ENCODE measurements at places on chromosomes 12 and 14.
A peak's percentile ranks its signal among the peaks of the same experiment; 100 is the strongest.

GRCh38 chr12:65672441-65672840 lies 151.8 kb upstream of the HMGA2 start:
- no peak for DNase-seq

DNA sequence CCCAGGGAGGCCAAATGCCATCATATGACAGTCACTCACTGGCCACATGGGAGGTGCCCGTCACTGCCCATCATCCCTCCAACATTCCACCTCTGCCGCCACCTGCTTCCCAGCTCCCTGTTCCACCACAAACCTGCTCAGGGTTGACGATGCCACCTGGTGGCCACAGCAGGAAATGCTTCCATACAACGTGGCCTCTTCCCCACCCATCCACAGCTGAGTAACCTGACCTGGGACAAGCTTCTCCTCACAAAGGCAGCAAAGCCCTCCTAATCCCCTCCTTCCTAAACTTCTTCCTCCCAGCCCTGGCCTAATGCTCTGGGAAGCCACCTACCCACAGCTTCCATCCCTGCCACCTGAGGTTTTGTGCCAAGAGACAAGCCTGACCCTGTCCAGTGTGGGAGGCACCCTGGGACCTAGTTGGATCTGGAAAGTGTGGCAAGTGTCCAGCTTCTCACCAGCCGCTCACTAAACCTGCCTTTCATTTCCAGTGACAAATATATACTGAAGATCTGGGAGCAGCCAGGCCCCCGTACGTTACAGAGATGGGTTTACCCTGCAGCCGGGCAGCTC lies 4.3 kb downstream of the DEGS2 start:
- peak; percentile 46 for DNase-seq

- no peak for DNase-seq
Measured at GRCh38 chr14:70084226-70084625, 104.5 kb downstream of the SLC8A3 start.

DNA sequence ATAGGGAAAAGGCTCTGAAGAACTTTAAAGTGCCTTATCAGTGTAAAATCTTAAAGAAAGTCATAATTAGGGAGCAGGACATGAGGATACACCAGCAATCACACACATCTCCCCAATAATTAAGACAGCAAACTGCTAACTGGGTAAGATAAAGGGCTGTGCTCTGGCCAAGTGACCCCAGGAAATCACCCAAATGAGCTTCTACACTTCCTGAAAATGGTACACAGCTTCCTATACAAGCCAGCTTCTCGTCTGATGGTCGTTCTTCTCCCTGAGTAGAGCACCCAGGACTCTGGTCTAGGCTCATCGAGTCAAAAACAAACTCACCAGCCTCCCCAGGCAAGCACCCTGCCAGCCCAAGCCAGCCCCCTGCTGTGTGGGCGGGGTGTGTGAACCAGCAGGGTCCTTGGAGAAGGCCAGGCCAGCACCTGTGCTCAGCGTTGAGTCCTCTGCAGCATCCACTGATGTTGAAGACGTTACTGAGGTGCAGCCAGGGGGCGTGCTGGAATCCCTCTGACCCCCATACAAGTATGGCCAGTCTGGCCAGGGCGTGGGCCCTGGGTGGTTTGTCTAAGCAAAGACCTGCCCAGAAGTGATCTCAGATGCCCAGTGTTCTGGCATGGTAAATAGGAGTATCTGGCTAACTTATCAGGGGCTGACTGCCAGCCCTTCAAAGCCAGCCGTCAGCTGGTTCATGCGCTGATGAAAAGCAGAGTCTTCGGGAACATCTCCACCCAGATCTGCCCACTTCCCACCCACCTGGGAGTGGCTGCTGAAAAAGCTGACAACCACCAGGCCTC lies 41.4 kb downstream of the ACTN1 start:
- DNase-seq, result no peak

DNA sequence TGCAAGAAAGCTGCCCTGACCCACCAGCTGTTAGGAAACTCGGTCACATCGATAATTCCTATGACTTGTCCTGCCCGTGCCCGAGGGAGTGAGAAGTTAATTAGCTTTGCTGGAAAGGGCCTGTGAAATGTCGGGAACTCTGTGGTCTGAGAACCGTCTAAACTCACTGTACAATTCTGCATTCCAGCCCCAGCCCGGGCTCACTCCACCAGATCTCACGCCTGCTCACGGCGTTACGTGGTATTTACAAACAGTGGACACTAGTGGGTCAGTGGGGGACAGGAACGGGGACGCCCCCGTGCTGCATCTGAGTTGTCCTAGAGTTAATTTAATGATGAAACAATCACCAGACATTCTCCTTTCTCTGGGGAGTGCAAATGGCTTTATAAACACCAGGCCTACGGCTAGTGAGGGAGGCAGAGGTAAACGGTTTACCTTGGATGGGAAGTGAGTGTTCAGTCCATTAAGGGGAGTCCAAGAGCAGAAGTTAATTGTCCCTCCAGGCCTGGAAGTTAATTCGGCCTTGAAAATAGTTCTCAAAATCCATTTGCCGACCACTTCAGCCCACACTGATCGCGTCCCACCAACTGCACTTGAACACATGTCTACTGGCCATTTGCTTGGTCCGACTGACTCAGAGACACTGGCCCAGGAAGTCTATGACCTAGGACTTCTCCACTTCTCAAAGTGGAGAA lies 93.5 kb upstream of the MED13L start:
- DNase-seq, result no peak

- no peak for DNase-seq
Measured at GRCh38 chr14:87748558-87748957, 244.4 kb downstream of the GALC start.

- DNase-seq, result no peak
Measured at GRCh38 chr12:88870000-88870737, 289.9 kb upstream of the KITLG start.

GRCh38 chr12:39931231-39931630 lies 174.7 kb downstream of the SLC2A13 start:
- DNase-seq, result no peak

- DNase-seq, result no peak
Measured at GRCh38 chr12:103422746-103423515, 72.8 kb downstream of the C12orf42 start.

GRCh38 chr14:24259282-24260025 lies 3.5 kb downstream of the TGM1 start:
- no peak for DNase-seq

- no peak for DNase-seq
Measured at GRCh38 chr14:101078892-101079221, 175.3 kb upstream of the RTL1 start.

- peak; percentile 42 for DNase-seq
Measured at GRCh38 chr12:116319898-116320621, 42.6 kb upstream of the MED13L start.

DNA sequence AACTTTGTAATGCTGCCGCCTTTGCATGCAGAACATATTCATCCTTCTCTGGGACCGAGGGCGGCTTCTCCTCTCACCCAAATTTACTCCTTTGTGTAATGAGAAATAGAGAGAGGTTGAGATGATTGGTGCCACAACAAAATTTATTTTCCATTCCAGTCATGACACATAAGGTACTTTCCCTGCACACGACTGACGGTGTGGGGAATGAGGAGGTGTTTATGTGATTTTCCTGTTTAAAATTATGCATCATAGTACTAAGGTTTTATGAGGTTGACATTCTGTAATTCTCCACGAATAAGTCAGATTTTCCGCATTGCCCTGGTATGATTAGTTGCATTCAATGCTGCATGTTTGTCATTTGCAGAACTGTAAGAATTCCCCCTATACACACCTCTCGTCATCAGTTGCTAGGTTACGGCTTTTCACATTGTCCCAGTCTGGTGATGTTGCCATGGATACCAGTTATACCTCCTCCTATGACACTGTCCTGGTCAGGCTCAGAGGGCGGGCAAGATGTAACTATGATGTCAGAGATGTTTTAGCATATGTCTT lies 23.1 kb downstream of the BICDL1 start:
- no peak for DNase-seq

GRCh38 chr14:35993684-35993960 lies 167.5 kb downstream of the BRMS1L start:
- DNase-seq, result no peak

DNA sequence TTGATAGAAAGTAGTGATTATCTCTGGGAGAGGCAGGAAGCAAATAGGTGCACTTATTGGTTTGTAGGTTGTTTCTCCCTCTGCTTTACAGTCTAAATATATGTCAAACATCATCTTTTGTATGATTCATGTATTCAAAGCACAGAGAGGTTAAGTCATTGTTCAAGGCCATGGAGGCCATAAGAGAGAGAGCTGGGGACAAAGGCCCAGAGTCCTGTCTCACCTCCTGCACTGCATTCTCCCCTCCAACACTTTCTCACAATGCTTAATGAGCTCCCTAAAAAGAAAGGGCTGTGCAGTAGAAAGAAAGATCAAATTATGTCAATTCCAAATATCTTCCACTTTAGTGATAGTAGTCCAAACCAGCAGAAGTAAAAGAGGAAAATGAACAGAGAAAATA lies 180.4 kb upstream of the DIO3 start:
- DNase-seq, result no peak

- DNase-seq, result no peak
Measured at GRCh38 chr14:91947475-91948184, at the start of gene FBLN5. Gene FBLN5 (minus strand): TSS chr14:91947694. CDS start chr14:91947229, 465 bp downstream.

DNA sequence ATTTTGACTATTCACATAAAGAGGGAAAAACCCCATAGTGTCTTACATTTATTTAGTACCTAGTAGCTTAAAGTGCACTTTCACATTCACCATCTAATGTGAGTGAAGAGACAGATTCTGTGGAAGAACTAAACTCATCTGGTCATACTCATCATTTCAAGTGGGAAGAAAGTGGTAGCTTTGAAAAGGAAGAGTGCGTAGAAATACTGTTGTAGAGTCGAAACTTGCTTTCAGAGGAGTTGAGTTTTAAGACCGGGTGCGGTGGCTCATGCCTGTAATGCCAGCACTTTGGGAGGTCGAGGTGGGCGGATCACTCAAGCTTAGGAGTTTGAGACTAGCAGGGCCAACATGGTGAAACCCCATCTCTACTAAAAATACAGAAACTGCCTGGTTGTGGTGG lies 222.2 kb downstream of the ERC1 start:
- no peak for DNase-seq

DNA sequence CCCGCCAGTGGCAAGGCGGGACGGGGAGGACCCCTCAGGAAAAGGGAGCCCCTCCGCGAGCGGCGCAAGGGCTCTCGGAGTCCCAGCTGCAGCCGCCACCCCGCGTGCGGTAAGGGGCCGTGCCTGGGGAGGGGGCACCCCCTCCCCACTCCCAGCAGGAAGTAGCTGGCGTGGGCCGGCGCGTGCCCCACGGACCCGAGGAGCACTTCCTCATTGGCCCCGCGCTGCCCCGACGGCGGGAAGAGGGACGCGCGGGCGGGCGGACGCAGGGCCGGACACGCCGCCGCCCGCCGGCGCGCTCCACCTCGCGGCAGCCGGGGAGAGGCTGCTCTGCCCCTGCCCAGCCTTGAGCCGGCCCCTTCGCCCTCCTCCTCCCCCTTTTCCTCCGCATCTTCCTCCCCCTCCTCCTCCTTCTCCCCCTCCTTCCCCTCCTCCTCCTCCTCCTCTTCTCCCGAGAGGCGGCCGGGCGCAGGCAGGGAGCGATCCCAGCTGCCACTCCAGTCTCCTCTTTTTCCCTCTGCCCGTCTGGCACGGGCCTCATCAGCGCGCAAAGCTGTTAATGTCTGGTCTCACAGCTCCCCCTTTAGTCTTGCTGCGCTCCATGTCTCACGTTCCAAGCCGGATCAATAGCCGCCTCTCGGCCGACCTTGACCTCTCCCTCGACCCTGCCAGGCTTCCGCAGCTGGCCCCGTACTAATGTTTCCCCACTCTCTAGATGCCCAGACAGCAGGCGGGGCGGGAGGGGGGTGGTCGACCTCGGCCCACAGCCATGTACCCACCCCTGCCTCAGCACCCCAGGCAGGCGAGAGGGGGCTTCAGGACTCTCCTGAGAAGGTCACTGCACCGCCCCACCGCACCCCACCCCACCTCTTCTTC lies 2.6 kb upstream of the BCL11B start:
- peak; percentile 47 for DNase-seq

DNA sequence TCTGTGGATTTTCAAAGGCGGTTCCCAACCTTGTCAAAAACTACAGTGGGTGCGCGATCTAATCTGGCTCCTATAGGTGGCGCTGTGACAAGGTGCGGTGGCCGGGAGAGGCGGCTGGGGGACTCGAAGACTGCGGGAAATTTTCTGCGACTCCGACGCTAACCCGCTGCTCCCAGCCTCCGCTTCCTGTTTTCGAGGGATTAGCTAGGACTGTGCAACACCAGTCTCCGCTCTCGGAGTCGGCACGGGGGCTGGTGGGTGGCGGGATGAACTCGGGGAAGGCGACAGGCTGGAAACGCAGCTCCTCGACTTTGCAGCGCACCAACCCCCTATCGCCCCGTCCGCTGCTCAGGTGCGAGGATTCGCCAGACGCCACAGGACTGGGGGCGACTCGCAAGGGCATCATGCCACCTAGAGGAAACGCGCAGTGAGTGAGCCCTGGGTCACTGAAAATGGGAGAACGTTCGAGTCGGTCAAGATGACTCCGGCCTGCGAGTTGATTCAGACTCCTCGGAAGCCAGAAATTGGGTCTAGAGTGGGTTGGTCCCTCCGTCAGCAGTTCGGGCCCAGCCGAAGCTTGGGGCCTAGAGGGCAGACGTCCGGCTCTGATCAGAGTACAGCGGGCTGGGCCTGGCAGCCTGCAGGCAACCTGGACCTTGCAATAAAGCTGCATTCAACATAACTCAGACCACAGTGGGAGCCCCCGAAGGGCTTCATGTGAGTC lies 5.5 kb upstream of the PAX9 start:
- no peak for DNase-seq

DNA sequence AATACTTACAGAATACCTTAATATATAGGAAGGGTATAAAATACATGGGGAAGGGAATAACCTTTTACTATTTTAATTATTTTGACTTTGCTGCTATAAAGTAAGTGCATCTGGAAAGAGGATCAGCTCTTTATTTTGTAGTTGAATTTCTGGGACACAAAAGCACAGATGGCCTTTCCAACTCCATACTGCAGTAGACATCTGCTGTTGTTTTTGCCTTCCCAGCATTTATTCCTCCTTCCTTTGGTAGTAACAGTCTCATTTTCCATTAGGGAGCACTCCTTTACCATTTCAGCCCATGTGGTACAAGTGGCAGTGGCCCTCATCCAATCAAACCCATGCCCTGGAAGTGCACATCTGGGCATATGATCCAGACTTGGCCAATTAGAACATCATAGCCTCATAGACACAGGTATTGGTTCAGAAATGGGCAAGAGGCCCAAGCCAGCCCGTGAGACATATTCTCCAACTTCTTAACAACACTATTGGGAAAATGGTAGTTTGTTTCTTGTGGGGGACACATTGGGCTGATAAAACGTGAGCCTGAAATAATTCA lies 64.8 kb upstream of the YARS2 start:
- DNase-seq, result no peak

DNA sequence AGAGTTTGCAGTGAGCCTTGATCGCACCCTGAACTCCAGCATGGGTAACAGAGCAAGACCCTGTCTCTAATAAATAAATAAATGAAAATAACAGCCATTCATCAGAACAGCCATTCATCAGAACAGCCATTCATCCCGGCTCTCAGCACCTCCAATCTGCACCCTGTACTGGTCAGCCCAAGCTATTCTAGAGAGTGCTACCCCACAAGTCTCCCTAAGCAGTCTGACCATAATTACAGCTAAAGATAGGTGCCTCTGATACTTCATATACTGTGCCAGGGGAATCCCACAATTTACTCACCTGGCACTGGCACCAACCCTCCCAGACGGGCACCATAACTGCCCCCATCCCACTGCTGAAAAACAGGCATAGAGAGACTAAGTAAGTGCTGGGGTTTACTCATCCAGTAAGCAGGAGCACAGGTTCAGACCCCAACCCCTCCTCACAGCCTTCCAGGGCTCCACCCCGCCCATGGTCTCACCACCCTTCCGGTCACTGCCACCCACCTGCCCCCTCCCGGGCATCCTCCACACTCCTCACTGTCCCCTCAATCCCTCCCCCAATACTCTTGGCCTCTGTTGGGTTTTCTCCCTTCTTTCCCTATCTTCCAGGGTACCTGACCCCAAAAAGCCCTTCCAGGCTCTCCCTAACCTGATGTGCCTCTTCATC lies 15.2 kb upstream of the EIF5 start:
- DNase-seq, result no peak
